CD4-positive, alpha-beta T cell treated with Interleukin-4 for 1 hour (primary cell): ENCODE measurements at places on chromosomes 1 and 21.

DNA sequence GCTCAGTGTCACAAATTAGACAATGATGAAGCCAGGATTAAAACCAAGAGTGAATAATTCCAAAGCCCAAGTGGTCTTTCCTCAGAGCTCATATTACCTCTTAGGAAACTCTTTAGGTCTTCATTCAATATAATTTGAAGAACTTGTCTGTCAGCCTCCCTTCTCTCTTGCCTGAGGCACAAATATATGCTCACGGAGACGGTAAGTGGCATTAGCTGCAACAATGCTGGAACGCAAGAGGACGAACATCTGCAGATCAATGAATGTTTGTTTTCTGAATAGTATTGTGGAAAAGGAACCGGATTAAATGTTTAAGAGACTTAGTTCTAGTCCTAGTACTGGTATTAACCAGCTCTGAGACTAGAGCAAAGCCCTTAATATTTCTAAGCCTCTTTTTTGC is 39.7 kb upstream of the LYST start:
- DNase-seq = no peak

GRCh38 chr1:165941531-165941930 is 114.1 kb downstream of the UCK2 start:
- DNase-seq = no peak

DNA sequence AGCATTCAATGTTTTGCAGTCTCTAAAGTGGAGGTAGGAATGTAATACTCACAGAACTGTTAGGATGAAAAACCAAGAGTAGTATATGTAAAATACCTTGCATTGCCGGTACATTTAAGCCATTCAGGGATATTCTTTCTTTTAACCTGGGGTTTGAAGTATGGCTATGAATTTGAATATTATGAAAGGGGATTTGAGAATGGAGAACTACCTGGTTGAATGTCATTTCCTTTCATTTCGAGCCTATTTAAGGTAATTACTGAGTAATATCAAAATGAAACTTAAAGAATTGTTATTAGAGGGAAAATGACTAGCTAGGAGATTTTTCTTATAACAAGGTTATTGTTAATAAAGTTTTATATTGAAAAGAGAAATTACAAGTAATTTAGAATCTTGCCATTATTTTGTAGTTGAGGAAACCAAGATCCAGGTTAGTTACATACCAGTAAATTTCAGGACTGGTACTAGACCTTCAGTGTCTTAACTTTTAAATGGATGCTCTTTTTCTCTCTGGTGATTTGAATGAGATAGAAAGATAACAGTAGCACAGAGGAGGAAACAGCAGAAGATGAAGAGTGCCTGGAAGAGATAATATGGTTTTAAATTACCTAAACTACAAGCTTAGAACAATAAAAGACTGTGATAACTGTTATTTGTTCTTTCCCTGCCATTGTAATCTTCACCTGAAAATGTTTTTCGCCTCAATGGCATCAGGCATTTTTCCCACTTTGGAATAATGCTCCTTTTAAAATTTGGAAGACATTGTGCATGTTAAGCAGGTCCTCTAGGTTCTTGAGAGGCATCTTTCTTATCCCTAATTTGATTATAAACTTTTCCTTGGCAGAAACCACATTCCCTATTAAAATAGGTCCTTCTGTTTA is 103.2 kb downstream of the PKN2 start:
- DNase-seq = no peak

DNA sequence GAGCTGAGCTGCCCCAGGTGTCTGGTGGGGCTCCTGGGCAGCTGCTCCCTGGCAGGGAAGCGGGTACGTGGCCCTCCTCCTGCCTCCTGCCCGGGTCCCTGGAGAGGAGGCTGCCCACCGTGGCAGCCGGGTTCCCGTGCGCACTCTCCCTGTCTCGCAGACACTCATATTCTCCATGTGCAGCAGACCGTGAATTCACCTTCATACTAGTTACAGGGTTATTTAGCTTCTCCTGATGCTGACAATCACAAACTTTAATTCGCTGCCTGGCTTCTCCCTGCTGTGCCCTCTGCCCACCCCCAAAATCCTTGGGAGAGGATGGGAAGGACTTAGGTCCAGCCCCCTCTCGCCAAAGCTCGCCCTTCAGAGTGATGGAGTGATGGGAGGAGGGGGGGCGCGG is 95.3 kb downstream of the CASZ1 start:
- DNase-seq = no peak

DNA sequence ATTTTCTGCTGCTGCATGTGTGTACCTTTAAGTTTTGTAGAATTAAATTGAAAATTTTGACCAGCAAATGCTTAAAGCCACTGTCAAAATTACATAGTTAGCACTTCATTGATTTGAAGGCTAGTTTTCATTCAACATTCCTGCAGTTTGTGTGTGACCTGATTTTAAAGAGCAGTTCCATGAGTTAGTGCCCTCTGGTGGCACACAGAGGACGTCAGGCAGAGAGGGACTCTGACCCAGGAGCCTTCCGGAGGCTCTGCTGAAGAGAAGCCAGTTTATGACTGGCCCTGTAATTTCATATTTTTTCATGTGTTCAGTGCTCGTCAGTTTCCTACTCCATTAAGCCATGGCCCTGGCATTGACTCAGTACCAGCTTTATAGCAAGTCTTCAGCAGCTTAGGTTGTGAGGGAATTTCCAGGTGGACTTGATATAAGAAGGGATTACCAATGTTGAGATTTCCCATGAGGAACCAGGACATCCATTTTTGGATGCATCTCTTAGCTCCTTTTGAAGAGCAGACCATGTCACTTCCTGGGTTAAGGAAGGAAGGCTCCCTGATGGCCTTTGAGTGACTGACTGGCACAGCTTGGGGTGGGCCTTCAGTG is 104.7 kb downstream of the CAMTA1 start:
- peak; percentile 22 for DNase-seq

- DNase-seq = no peak
Observed at GRCh38 chr1:219460896-219461815, 151.7 kb downstream of the ZC3H11B start.

- no peak for DNase-seq
Observed at GRCh38 chr1:182662121-182662890, 22.1 kb downstream of the RGS8 start.

GRCh38 chr1:191818198-191818597 is 340.1 kb upstream of the RGS18 start:
- no peak for DNase-seq

- DNase-seq = no peak
Observed at GRCh38 chr1:22711591-22712501, 1.2 kb downstream of the EPHB2 start.

DNA sequence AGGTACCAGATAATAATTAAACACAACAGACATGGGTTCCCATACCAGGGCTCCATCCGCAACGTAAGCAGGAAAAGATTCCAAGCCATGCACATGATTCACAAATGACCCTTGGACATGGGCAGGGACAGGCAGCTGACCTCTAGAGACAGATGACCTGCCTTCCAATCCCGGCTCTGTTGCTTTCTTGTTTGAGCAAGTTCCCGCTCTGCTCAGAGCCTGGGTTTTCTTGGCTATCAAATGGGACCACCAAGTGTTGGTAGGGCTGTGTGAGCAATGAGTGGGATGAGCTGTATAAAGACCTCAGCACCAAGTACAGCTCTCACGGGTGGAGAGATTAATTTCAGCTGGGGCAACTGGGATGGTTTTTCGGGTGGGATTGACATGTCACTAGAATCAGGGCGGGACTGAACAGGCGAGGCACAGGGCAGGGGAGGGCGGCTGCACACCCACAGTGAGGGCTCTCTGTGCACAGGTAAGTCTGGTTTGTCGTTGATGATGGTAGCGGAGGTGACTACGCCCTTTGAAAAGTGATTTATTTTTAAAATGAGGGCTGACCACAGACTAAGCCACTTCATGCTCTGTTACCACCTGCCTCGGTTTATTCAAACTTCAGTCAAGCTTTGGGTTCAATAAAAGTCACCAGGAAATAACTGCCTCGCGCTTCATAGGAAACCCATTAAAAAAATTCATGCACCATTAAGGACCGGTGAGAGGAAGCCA is 57.5 kb upstream of the IFFO2 start:
- no peak for DNase-seq

DNA sequence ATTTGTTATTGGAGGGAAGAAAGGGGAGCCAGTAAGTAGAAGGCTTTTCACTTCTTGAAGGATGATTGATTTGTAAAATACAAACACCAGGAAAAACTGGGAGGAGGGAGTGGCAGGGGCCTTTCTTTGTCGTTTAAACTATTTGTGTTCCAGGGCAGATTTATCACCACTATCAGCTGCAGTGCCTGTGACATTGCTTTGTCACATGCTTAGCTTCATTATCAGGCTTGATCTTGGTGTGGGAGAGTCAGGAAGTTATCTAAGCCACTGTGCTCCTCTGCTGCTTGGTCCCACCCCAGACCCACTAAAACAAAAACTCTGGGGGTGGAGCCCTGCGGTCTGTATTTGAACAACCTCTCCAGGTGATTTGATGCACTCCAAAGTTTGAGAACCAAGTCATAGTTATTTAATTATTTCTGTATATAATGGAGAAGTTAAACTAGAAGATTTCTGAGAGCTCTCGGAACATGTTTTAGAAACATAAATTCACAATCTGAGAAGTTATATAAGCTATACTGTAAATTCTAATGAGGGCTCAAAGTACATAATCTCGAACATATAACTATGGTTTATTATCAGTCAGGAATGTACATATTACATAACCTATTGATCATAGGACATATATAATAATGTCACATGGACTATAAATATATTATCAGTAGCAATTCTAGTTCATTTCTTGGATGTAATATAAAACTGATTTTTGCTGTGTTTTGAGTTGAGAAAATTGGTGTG is 87.9 kb downstream of the CDC14A start:
- peak; percentile 85 for DNase-seq

GRCh38 chr21:45873418-45873817 is 108.2 kb upstream of the COL6A1 start:
- no peak for DNase-seq

DNA sequence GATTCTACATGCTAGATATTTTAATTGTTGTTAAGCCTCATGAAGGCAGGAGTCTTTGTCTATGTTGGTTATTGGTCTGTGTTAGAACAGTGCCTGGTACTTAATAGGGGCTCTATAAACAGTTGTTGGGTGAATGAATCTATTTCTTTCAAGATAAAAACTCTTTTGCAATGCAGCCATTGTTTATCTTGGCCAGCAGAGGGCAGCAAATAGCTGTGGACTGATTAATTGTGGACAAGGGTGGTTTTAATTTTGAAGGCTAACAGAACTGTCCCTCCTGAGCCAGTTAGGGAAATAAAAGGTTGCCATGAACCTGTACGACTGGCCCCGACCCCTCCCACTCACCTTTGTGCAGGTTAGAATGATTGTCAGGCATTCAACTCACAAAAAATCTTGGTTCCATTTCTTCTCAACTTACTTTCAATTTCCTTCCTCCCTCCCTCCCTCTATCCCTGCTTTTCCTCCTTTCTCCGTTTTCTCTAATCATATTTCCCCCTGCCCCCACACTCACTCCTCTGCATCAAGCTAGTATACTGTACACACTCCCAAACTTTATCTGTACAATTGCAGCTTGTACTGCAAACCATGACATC is 66.3 kb upstream of the DIRAS3 start:
- peak; percentile 29 for DNase-seq

DNA sequence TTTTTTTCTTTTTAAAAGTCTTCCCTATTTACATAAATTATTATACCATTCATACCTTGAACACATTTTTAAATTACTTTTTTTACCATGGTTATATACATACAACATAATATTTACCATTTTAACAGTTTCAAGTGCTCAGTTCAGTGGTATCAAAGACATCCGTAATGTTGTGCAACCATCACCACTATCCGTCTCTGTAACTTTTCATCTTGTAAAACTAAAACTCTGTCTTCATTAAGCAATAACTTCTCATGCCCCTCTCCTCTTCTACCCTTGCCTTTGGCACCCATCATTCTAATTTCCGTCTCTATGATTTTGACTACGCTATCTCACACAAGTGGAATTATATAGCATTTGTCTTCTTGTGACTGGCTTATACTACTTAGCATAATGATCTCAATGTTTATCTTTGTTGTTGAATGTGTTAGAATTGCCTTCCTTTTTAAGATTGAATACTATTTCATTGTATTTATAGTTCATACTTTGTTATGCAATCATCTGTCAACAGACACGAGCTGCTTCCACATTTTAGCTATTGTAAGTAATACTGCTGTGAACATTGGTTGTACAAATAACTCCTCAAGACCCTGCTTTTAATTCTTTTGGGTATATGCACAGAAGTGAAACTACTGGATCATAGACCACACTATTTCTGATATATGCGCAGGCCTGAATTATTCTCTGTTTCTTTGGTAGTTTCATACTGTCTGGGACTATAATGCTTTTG is 689.5 kb upstream of the NCAM2 start:
- no peak for DNase-seq

- no peak for DNase-seq
Observed at GRCh38 chr1:29081201-29081600, 42.5 kb downstream of the TMEM200B start.
